ENCODE measurements at places on chromosomes 16 and 17.

DNA sequence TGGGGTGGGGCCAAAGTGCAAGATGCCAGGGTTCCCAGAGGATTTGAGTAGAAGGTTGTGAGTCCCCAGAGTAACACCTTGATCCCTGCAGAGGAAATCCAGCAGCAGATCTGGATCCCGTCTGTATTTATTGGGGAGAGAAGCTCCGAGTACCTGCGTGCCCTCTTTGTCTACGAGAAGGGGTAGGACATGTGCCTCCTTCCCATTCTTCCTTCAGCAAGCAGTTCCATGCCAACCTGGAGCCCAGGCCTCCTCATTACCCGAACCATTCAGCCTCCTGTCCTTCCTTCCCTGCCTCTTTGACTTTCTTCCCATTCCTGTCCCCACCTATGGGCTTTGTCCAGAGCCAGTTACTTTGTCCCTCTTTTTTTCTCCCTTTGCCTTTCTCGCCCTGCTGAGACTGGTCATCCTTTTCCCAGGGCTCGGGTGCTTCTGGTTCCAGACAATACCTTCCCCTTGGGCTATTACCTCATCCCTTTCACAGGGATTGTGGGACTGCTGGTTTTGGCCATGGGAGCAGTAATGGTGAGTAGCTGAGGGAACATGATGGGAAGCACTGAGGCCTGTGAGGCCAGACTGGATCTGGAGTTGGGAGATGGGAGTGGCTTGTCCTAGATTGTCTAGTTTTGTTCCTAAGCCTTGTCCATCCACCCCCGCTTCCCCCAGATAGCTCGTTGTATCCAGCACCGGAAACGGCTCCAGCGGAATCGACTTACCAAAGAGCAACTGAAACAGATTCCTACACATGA lies 2.9 kb downstream of the RNF167 start:
- no peak for DNase-seq

GRCh38 chr16:84716740-84717139 lies 16.9 kb downstream of the USP10 start:
- no peak for DNase-seq

GRCh38 chr17:59405944-59406705 lies 74.7 kb downstream of the YPEL2 start:
- no peak for DNase-seq

- no peak for DNase-seq
These were observed 23.5 kb downstream of the GPRC5B start for GRCh38 chr16:19861133-19861532.

DNA sequence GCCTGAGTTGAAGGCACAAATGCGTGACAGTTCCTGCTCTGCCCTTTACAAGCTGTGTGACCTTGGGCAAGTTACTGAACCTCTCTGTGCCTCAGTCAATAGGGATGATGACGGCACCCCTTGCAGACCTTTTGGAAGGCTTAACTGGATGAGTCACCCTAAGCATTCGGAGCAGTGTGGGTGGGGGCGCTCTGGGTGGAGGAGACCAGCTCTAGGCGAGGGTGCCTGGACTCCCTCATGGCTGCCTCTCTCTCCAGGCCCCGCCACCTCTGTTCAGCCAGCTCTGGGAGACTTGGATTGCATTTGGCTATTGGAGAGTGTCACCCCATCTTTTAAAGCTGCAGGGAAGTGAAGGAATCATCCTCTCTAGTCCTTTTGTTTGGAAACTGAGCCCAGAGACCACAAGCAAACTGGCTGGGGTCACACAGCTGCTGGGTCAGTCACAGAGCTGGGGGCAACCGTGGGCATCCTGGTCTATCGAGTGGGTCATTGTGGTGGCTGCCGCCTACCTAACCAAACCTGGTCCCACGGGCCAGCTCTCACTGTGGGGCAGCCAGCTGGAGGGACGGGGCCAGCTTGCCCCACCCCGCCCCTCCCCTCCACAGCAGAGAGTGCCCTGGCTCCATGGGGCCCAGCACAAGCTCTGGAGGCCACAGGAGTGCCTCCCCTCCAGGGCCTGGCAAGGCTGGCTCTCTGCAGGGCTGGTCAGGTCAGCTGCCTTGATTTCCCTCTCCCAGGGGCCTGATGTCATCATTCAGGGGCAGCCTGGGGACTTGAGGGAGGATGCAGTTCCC lies 20.2 kb upstream of the GSE1 start:
- peak; percentile 81 for DNase-seq
